ENCODE measurements at places on chromosomes 2 and 18.

GRCh38 chr2:237327175-237327950 is 86.6 kb downstream of the COL6A3 start:
- no peak for DNase-seq

DNA sequence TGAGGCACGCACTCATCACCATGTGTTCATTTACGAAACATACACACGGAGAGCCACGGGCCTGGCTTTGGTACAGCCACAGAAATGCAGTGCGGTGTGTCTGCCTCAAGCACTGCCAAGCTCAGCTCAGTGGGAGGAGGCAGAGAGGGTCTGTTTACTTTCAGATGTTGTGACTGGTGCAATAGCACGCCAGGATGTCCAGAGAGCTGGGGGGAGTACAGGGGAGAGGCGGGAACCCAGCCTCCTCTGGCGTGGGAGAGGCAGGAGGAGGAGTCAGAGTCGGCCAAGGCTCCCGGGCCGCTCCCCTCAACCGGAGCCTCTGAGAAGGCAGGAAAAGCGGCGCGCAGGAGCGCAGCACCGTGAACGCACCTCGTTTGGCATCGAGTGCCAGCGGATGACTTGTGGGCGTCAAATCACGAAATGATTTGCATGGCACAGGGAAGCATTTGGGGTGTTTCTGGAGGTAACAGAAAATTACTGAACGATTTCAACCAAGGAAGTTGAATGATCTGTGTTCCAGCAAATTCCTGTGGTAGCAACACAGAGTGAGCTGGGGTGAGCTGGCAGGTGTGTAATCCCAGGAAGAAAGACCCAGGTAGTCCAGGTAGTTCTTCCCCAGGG is 143.0 kb downstream of the ZNF516 start:
- DNase-seq = no peak

DNA sequence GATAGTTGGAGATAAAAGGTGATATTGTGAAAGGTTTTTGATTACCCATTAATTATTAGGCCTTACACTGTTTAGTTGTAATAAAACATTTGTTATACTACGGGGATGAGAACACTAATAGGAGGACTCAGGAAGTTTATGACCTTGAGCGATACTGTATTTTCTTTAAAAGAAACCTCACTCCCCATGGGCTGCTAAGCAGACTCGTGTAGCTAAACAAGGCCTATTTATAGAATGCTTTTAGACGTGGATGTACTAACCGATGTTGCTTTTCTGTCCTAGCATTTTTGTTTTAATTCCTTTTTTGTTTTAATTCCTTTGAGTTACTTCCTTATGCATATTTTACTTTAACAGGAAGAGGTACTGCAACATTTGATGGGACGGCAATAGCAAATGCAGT is 22.9 kb downstream of the MSH6 start:
- no peak for DNase-seq

DNA sequence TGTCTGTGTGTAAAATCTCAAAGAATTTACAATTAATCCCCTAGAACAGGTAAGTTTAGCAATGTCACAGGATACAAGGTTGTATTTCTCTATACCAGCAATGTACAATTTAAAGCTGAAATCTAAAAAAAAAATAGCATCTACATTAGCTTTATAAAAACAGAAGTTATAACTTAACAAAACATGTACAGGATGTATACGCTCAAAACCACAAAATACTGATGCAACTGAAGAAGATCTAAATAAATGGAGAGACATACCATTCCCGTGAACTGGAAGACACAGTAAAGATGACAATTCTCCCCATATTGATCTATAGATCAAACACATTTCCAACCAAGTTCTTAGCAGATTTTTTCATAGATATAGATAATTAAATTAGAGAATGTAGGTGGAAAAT is 17.5 kb upstream of the RANBP2 start:
- DNase-seq = no peak

DNA sequence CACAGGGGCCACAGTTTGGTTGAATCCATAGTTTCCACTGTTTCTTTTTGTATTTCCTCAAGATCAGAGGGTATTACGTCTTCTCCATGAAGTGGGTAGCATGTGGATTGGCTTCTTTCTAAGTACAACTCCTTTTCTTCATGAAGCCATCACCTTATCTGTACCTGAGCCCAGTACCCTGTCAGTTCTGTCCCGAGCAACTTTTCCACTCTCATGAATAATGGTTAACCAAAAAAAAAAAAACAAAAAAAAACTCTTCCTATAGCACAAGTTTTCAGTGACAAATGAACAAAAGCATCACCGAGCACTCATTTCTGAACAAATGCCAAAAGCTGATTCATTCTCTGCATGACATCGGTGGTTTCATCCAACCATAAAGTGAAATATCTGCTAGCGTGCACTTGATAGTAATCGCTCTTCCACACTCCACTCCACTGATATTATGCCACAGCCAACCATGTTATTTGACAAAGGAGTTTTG is 53.0 kb upstream of the CCDC150 start:
- no peak for DNase-seq

DNA sequence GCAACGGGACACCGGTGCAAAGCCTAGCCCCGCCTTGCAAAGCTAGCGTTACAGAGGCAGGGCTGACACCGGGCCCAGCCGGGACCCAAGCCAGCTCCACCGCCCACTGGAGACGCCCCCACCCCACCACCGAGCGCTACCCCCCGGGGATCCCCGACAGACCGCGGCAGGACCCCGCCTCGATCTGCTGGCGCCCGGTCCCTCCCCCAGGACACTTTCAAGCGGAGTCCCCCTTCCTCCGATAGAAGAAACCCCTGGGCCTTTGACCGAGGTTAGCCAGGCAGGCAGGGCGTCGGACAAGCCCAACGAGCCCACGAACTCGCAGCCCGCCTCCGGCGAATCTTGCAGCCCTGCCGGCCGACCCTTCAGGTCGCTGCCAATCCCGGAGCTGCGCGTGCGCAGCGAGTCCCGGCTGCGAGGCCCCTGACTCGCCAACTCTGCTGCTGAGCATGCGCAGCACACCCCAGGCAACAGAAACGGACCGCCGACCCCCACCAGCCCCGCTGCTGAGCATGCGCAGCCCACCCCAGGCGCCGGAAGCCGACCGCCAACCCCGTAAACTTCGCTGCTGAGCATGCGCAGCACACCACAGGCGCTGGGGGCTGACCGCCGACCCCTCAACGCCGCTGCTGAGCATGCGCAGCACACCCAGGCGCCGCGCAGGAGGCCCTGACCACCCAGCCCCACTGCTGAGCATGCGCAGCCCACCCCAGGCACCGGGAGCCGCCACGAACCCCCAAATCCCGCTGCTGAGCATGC is 656 bp downstream of the ADI1 start:
- DNase-seq = peak; percentile 100

DNA sequence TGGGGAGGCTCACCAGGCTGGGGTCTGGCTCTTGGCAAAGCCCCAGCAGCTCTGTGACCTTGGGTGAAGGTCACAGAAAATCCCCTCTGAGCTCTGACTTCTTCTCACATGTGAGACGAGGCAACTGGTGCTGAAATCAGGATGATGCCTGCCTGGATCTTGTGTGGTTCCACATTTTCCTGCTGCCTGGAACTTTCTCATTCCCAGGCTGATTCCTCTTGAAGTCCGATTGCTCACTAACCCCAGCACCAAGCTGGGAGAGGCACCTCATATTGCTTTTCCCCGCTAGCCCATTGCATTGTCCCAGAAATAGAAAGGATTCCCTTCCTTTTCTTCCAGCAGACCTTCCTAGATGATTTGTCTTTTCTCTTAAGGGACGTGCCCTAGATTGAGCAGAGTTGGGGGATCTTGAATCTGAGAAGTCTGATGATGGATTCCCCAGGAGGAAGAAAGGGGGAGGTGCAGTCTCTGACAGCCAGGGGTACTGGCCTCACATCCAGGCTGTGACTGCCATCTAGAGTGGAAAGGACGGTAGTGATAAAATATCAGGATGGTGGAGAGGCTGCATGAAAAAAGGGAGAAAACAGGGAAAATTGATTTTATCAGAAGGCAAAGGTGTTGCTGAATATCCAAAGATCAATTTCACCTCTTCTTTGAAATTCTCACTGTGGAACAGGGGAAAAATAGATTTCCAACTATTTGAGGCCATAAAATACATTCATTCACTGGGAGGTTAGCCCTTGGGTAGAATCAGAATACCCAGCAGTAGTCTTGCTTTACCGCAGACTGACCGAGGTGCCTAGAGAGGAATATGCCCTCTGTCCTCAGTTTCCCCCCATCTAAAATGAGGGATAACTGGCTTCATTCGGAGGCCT is 96.3 kb downstream of the FAM210A start:
- peak; percentile 63 for DNase-seq

DNA sequence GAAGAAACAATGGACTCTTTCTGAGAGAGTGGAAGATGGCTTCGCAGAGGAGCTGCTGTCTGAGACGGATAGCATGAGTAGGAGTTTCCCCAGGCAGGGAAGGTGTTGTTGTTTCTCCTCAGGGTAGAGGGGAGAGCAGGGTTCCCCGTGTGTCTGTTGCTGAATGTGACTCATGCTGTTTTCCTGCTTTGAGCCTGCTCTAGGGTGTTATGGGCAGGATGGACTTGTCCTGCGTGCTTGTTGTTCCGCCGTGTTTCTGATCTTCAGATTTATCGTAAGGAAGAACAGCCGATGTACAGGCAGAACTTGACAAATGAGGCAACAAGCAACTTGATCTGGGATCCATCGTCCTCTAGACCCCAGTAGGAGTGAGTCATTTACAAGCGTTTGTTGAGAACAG is 19.7 kb upstream of the MYCN start:
- DNase-seq = no peak

GRCh38 chr18:47781561-47781960 is 148.9 kb downstream of the SMAD2 start:
- DNase-seq = no peak

- no peak for DNase-seq
Observed at GRCh38 chr18:13457327-13457726, 238.8 kb downstream of the LDLRAD4 start.

GRCh38 chr2:74856004-74856578 is 22.2 kb downstream of the HK2 start:
- DNase-seq = no peak

- DNase-seq = no peak
Observed at GRCh38 chr2:27298391-27299080, 9.7 kb downstream of the UCN start.

DNA sequence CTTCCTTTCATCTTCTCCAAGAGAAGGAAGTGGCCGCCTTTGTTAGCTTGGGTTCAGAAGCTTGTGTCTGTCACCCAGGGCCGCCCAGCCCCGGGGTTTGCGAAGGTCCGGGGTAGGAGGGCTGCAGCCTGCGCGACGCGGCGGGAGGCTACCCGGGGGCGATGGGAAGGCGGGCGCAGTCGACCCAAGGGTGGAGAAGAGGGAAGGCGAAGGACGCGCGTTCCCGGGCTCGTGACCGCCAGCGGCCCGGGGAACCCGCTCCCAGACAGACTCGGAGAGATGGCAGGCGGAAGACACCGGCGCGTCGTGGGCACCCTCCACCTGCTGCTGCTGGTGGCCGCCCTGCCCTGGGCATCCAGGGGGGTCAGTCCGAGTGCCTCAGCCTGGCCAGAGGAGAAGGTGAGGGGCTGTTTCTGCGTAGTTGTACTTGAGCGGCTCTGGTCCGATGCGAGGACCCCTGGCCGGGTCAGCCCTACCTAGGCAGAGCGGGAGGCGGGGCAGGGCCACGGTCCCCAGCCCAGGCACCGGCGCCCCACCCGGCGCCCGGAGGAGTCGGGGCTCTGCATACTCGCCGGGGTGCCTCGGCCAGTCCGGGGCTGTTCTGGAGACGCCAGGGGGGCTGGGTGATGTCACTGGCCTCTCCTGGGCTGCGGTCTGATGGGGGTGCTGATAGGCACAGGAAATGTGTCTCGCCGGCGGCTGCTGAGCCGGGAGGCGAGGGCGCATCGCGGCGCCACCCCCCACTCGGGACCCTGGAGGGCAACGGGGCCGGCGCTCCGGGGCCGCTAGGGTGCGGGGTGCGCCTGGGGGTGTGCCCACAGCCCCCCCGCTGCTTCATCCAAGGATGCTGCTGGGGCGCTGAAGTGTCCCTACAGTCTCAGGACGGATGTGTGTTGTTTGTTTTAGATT is at the start of gene QPCT:
Gene QPCT (plus strand): TSS at position 178 of the 909 bp plus-strand sequence. CDS start 102 bp downstream, at position 280.
- peak; percentile 57 for DNase-seq

GRCh38 chr2:145166731-145167302 is 646.9 kb upstream of the ZEB2 start:
- no peak for DNase-seq

DNA sequence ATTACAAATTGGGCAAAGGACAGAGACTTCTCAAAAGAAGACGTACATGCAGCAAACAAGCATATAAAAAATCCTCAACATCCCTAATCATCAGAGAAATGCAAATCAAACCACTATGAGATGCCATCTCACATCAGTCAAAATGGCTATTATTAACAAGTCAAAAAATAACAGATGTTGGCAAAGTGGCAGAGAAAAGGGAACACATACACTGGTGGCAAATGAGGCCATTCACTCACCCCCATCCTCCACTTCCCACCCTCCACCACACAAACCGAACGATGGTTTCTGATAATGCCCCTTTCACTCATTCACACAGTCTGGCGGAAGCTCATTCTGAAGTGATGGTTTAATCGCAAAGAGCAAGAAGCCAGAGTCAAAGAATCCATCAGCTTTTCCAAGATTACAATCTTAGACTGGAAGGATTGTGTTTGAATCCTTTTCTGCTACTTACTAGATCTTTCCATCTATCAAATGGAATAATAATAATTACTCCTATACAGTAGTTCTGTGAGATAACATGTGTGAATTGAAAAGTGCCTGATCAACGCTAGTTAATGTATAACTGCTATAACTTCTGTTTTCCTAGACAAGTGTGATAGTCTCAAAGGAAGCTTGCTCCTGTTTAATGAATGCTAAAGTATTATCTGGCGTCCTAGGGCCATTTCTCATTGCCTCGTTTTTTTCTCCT is 16.9 kb upstream of the CD28 start:
- no peak for DNase-seq

DNA sequence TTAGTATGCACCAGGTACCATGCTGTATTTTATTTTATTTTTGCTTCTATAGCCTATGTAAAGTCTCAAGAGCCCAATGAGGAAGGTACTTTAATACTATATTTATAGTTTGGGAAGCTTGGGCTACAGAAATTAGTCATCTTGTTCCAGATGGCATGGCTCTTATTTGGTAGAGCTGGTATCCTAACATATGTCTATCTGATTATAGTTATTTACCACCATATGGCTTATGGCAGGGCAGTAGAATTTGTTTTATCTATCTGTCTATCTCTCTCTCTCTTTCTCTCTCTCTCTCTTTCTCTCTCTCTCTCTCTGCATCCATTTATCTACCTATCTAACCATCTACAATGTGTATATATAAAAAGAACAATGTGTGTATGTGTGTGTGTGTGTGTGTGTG is 1293.7 kb upstream of the SLC39A10 start:
- no peak for DNase-seq

GRCh38 chr18:35467624-35468016 is 30.1 kb downstream of the INO80C start:
- DNase-seq = no peak

Data from glutamatergic neuron (in vitro differentiated cells).